ENCODE measurements at places on chromosomes 11 and 22.

DNA sequence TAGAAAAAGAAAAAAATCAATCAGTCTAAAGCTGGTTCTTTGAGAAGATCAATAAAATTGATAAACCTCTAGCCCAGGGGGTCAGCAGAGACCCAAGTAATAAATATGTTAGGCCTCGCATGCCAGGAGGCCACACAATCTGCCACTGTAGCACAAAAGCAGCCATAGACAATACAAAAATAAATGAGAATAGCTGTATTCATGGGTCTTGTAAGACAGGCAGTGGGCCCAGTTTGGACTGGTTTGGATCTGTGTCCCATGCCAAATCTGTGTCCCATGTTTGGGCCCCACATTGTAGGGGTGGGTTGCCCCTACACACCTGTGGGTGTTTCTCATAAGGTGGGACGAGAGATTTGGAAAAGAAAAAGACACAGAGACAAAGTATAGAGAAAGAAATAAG is 6.6 kb upstream of the PLAAT4 start:
- DNase-seq: peak; percentile 78

- no peak for DNase-seq
Measured at GRCh38 chr11:122172352-122173073, 56.5 kb upstream of the BLID start.

DNA sequence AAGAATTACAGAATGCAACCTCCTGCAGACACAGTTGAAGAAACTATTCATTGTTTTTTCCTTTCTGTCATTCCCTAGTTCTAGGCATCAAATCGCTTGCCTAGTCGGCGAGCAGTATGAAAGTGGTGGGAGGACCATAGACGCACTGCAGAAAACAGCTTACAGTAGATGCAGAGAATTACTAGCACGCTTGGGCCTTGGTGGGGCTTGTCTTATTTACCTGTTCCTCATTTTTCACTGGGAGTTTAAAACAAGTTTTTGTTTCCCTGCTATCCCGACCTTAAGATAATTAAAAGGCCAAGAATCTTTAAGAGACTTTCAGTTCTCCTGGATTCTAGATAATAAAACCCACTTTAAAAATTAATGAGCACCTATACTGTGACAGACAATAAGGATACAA is 713 bp upstream of the ARL14EP start:
- no peak for DNase-seq

DNA sequence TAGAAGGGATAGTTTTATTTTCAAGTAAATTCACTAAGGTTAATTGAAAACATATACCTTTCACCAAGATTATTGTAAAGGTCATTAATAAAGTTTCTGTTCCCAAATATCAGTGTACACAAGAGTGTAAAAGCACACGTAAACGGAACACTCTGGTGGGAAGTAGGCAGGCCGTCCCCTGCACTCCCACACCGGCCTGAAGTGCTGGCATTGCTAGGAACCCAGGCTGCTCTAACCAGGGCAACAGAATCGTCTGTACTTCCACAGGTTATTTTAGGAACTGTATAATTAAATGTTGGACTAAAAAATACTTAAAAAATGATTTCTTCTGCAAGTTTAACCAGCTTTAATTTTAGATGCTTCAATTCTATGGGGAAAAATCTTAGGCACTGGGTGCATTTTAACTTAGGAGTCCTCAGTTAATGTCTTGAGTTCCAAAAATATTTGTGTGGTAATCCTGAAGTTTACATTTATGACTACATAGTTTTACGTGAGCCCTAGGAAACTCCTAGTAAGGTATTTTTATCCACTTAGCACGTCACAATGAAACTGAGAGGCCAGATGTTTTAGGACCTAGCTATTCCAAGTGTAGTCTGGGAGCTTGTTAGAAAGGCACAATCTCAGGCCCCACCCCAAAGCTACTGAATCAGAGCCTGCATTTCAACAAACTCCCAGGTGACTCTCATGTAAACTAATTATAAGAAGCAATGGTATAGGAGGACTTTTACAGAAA is 31.2 kb downstream of the KMT5B start:
- no peak for DNase-seq

DNA sequence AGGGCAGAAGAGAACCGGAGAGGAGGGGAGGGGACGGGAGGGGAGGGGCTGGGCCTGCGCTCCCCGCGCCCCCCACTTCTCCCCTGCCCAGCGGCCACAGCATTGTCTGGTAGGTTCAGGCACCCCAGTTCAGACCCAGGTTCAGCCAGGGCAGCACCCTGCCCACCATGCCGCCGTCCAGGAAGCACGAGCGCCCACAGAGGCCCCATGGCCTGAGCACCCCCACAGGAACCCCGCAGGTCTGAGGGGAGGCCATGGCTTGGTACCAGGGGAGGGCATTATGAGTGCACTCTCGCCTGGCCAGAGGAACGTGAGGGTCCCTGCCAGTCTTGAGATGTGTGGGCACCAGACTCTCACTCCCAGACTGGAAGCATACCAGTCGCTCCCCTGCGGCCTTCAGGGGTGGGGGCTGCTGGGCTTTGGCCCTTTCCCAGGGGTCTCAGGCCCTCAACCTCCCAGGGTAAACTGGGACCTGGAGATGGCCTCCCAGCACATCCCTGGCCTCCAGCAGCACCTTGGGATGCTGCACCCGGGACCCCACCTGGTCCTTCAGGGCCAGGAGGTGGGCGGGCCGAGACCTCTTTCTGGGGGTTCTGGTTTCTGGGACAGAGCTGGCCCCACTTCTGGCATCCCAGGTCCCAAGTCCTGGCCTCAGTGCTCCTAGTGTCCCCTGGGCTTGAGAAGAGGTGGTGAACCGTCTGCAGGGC is 597 bp upstream of the PLXNB2 start:
- no peak for DNase-seq

Measured in putamen (tissue), 1 donor.